DMS 273 treated with DMSO at 0.1 percent for 48 hours (cell line): ENCODE measurements at places on chromosomes 6 and 20.

DNA sequence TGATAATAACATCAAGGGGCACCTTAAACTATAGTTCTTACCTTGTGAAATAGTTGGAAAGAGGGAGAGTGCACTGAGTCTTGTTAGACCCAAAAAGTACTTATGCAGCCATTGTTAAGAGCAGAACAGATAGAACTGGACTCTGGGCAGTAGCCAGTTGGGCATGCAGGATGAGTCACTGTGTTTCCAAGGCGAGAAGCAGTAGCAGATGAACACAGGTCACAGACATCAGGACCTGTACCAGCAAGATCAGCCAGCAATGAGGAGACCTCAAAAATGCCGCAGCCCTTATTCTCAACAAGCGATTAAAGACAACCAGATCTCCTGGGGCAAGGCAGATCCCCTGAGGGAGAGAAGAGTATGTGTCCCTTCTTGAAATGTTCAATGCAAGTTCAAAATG, 79.0 kb downstream of the SAMD3 start:
- DNase-seq, result no peak

DNA sequence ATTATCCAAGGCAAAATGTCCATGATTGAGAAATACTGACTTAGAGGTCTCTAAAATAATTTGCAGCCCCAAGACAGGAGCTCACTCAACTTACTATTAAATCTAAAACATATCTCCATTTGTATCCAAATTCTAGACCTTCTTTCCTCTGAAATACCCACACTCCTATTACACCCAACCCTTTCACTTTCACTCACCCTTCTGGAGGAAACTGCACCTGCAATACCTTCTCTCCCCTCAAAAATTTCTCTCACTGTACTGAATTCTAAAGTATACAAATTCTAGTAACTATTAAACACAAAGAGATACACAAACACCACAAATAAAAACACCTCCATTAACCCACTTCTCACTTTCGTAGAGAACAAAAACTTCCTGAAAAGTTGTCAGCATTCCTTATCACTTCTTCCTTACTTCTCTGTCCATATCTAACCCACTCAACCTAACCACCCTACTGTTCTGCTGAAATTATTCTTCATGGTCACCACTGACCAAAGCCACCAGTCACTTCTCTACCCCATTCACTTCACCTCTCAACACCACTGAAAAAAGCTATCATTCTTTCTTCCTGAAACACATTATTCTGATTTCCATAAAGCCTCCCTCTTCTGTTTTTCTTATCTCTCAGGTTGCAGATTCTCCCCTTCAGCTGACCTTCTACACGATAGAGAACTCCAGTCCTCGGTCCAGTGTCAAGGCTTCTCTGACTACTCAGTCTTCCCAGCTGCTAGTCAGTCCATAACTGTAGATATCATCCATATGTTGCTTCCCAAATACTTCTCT, 12.0 kb downstream of the LMBRD1 start:
- no peak for DNase-seq

DNA sequence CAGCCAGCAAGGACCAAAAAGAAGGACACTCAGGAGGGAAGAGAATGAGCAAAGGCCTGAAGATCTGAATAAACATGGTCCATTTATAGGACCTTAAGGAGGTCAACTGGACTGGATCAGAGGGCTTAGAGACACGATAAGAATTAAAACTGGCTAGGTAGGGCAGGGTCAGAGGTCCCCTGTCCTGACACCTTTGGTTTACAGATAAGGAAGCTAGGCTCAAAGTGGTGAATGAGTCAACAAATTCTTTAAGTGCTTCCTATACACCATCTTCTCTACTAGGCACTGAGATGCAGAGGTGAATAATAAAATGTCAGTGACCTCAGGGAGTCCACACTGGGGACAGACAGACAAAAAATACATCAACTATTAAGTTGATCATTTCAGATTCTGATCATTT, 70.3 kb downstream of the HIVEP2 start:
- no peak for DNase-seq

GRCh38 chr6:90249034-90249433, 47.6 kb downstream of the BACH2 start:
- DNase-seq, result no peak

GRCh38 chr6:170357812-170358211, 51.3 kb downstream of the FAM120B start:
- DNase-seq, result no peak

GRCh38 chr20:1446536-1446935, 20.1 kb downstream of the NSFL1C start:
- DNase-seq, result no peak

DNA sequence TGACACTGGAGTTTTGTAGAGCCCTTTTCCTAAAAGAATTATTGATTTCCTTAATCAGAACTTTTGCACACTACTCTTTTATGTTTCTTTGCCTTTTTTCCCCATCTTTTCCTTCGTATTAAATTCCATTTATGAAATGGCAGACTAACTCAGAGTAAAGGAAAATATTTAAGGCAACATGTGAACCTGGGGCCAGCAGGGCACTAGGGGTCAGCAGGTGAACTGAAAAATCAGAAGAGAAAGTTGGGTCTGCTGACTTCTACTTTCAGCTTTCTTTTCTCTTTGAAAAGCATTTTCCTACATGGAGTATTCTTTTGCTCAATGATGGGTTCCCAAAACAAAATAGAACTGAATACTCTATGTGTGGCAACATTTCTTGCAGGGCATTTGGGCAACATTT, 226.6 kb upstream of the EXOC2 start:
- no peak for DNase-seq

DNA sequence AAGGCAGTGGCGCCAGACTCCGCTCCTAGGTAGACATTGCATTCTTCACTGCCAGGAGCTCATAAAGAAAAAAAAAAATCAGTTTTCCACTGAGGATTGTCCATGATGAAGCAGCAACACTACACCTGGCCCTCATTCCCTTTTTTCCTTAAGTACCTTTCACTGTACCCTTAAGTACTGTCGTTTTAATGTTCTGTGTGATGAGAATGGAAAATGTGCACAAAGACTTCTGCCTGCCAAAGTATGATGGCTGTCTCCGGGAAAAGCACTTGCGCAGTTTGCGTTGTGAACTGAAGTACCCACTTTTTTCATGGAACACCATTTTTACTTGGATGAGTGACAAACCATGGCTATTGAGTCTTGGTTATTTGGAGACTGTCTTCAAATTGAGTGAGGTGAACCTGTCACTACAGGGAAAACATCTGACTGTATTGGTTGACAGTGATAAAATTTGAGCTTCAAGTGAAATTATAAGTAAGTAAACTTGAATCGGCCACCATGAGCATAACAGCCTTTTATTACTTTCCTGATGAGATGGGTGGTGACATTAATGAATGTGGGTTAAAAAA, 104.8 kb downstream of the NCOA3 start:
- DNase-seq, result no peak

GRCh38 chr6:29465279-29465678, 8.3 kb downstream of the OR2H1 start:
- DNase-seq, result no peak
